Motor neuron (in vitro differentiated cells): ENCODE measurements at places on chromosomes 2 and 18. TPM values are rescaled to one million over a fixed set of nuclear protein-coding genes. Genes with fewer than 3 reads are reported as not detected.

GRCh38 chr2:74498500-74499266 lies 720 bp downstream of the LBX2 start:
- ATAC-seq = peak; percentile 19

DNA sequence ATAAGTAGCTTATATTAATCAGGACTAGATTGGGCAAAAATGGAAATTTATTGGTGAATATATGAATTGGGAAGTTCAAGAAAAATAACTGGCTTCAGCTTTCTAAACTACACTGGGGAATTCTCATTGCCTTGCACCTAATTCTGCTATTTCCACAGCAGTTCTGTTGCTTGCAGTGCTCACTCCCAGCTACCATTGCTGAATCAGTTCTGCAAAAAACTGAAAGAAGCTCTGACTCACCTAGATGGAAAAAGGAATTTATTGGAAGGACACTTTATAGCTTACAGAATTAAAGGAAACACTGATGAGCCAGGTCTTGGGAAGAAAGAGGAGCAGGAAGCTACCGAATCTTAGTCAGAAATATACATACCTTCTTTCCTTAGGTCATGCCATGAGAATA lies 60.3 kb upstream of the ACVR1 start:
- ATAC-seq = no peak

DNA sequence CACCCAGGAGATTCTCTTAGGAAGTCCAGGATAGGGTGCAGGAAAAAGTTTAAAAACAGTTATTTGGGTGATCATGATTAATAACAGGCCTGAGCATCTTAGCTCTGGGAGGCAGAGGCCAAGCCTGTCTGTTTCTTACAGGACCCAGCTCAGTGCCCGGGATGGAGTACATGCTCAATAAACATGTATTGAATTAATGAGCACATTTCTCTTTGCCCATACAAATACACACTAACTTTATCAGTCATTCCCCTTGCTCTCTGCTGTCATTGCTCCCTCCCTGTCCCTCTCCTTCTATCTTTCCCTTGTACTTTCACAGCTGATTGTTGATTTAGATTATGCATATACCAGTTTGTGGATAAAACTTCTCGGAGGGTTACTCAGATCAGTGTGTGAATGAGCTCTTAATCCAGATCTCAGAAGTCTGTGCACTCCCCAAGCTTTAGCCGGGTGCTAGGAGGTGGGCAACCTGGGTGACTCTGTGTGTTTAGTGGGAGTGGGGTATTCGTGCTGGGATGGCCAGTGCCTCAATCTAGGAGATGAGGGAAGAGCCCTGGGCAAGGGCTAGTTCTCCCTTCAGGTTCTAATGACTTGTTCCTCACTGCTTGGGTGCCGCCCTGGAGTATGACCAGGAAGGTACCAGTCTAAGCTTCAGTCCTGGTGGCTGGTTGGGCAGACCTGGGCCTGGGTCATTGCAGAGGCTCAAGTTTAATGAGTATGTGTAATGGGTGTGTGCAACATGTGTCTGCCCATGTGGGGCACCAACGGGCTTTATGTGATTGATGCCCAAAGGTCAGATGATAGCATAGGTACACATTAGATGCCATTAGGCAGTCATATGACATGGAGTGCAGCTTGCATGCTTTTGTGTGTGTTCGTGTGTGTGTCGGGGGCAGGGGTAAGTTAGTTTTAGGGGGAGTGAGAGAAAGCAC lies 10.6 kb downstream of the EMX1 start:
- no peak for ATAC-seq

- no peak for ATAC-seq
These were observed 48.7 kb downstream of the ST3GAL5 start for GRCh38 chr2:85840091-85840490.

- peak; percentile 24 for ATAC-seq
These were observed 53.8 kb upstream of the SLC5A7 start for GRCh38 chr2:107932488-107932887.

DNA sequence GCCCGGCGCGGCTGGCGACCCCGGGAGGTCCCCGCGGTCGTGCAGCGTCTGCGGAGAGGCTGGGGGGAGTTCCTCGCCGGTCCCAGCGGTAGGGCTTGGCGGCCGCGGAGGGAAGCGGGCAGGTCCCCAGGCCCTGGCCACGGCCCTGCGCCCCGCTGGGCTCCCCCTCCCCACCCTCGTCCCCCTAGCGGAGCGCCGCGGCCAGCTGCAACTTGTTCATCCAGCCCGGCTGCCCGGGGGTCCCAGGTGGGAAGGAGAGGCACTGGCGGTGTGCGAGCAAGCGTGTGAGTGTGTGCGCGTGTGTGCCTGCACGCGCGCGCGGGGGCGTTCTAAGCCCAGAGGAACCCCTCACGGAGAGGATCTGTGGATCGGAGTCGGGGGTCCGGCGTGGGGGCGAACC lies 1.3 kb downstream of the PTPRM start:
- peak; percentile 2 for ATAC-seq

DNA sequence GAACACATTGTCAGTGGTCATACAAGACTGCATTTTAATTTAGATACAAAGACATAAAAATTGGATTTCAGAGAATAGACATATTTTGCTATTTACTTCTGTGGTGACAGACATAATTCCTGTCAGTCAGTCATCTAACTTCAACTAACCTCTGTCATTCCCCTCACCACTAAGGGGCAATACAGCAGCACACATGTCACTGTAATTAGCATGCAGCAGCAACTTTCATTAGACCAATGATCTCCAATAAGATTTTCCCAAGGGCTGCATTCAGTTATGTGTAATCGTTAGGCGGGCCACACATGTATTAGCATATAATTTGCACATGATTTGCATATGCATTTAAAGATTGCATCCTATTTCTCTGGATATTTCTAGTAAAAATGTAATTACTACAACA lies 624.5 kb downstream of the NR4A2 start:
- peak; percentile 95 for ATAC-seq

GRCh38 chr18:56235481-56236013 lies 402.8 kb downstream of the TXNL1 start:
- ATAC-seq = peak; percentile 98

DNA sequence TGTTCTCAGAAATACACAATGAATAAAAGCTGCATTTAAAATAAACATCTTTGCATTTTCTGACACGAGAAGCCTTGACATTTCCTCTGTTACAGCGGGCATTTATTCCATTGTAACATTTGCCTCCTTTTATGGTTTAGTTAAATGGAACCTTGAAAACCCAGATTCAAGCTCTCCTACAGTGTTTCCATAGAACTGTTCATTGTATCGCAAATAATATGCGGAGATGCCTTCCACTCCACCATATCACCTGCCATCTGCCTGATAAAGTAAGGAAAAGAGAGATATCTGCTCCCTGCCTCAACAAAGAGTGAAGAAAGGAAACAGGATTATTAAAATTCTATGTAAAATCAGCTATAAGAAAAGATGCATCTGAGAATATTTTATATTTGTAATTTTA lies 69.8 kb downstream of the CDH19 start:
- ATAC-seq = no peak

GRCh38 chr2:239789711-239790110 lies 235.4 kb downstream of the NDUFA10 start:
- no peak for ATAC-seq

DNA sequence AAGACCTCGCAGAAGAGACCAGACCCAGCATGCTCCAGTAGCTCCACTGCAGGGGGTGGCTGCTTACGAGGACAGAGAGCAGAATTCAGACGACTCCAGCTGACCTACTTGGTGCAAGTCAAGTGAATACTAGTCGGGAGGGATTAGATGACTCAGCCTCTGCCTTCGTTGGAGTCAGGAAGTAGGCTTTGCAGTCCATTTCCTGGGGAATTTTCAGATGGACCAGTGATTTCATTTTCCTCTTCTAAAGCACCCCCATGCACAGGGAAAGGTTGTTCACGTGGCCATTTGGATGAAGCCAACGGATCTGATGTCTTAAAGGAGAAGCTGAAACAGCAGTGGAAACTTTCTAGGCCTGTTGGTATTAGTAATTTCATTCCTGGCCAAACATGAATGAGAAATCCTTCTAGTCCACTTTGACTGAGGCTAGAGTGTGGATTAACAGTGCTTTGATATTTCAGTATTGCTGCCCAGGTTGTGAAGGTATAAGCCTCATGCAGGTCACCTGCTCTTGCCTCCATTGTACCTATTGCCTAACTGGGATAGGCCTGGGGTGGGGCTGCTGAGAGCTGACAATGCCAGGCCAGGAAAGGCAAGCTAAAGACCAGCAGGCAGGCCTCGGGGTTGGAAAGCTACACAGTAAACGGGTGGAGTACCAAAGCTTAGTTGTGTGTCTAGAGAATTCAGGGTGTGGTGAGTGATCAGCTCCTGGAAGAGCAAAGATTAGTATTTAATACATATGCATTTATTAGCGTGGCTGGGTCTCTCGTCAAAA lies 117.6 kb upstream of the FOSL2 start:
- no peak for ATAC-seq

DNA sequence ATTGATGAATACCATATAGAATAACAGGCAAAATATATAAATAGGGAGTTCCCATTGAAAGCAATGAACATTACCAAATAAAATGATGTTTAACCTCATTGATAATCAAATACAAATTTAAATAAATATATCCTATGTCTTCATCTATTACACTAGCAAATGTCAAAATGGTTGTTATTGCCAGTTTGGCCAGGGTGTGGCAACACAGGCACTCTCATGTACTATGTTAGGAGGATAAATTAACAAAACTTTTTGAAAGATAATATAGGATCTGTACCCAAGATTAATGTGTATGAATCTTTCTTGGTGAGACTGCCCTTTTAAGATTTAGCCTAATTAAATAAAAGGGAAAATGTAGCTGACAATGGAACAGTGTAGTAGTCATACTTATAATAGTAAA lies 659.3 kb downstream of the ERBB4 start:
- peak; percentile 42 for ATAC-seq

DNA sequence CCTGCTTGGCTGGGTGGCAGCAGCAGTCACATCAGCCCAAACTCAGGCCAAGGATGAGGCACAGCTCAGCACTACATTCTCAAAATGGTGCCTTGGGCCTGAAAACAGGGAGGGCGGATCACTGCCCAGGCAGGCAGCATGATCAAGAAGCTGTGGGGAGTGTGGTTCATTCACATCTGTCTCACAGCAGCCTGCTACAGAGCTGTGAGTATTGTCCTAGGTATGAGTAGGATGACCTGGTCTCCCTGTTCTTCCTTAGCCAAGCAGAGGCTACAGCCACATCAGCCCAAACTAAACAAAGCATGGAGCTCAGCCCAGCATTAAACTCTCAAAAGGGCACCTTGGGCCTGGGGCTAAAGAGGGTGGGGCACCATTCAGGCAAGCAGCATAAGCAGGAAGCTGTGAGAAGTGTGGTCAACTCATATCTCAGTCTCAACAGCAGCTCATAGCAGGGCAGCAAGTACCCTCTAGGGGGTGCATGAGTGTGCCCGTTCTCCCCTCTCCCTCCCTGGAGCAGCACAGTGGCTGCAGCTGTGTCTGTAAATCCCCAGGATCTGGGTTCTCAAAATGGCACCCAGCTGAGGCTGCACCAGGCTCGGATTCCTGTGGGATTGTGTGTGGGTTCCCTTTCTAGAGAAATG lies 139.6 kb downstream of the TRABD2A start:
- ATAC-seq = peak; percentile 100

- ATAC-seq = no peak
These were observed 113.9 kb downstream of the ANKRD44 start for GRCh38 chr2:197196541-197197180.

GRCh38 chr2:23092831-23093230 lies 292.1 kb upstream of the KLHL29 start:
- no peak for ATAC-seq

GRCh38 chr18:8188184-8188583 lies 421.1 kb upstream of the RAB12 start:
- ATAC-seq = peak; percentile 98

GRCh38 chr2:127619877-127620705 lies 25.9 kb upstream of the GPR17 start:
- peak; percentile 99 for ATAC-seq

DNA sequence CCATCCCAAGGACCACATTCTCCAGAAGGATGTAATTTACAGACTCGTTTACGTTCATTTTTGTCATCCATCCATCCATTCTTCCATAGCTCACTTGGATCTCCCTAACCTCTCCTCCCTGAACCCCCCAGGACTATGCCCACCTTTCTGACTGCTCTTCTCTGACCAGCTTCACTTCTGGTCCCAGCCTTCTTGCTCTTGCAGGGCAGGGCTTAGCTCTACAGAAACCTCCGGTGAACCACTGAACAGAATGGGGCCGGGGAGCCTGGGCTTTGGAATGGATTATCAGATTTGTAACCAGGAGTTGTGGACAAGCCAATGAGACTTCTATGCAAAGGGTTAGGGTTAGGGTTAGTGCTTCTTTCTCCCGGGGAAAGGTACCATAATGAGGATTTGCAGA lies 95.0 kb downstream of the TGFA start:
- no peak for ATAC-seq

Gene ARHGAP25
- total RNA-seq = 2.1 and 3.1 TPM in 2 replicates

Gene LYG1
- 1.1 and 2.0 TPM in 2 replicates for total RNA-seq

Gene RRM2
- 62.9 and 72.6 TPM in 2 replicates for total RNA-seq

Gene NFATC1
- total RNA-seq = 0.32 and 0.38 TPM in 2 replicates

Gene TXNDC2
- total RNA-seq = 0.22 TPM in 1 of 2 replicates, not detected in the other

Gene TMEM178A
- 14.3 and 15.2 TPM in 2 replicates for total RNA-seq

Gene MC2R
- total RNA-seq = 0.62 TPM in 1 of 2 replicates, not detected in the other

Gene KCNJ13
- total RNA-seq = 2.0 and 2.4 TPM in 2 replicates
